Brain microvascular endothelial cell (primary cell): ENCODE measurements at places on chromosomes 4 and X.

- DNase-seq, result no peak
Observed at GRCh38 chr4:24674279-24674678, 89.9 kb upstream of the DHX15 start.

GRCh38 chr4:26854701-26855100 is 5.9 kb upstream of the STIM2 start:
- DNase-seq, result no peak

GRCh38 chr4:122914292-122914904 is 8.0 kb downstream of the NUDT6 start:
- no peak for DNase-seq

GRCh38 chr4:91909963-91910362 is 393.8 kb upstream of the GRID2 start:
- DNase-seq, result no peak

DNA sequence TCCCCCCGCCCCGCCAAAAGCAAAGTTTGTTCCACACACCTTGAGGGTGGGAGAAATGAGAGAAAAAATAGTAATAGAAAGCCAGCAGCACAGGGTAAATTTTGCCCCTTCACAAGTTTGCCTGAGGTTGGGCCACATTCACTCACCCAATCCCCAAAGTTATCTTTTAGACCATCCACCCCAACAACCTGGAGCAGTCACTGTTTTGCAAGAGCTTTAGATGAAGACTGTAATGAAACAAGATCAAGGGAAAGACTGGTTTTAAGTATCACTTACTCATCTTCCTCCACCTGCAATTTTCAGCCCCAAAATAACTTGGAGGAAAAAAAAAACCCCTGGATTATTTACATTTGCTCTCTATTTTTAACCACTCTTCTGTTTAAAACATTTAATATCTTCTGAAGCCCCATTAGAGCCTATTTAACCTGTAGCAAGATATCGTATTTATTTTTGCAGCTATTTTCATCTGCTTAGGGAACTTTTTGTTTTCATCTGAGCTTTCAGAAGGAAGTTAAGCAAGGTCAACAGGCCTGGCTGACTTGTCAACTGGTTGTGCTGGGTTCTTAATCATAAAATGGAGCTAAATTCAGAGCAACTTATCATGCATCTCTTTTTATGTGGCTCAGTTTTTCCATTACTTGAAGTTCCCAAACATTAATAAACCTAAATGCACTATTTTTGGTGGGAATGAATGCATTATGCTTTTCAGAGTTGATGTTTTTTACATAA is 24.6 kb upstream of the TBL1X start:
- DNase-seq, result no peak

- peak; percentile 47 for DNase-seq
Observed at GRCh38 chr4:164779811-164780216, 25.9 kb downstream of the SMIM31 start.

GRCh38 chrX:87621697-87622096 is 104.1 kb downstream of the KLHL4 start:
- DNase-seq, result peak; percentile 34

- DNase-seq, result peak; percentile 57
Observed at GRCh38 chrX:39309721-39310152, 508.5 kb downstream of the MID1IP1 start.

- DNase-seq, result no peak
Observed at GRCh38 chr4:110164856-110165255, 33.6 kb downstream of the ELOVL6 start.

- DNase-seq, result no peak
Observed at GRCh38 chr4:187415231-187415630, 580.3 kb upstream of the ZFP42 start.

- DNase-seq, result no peak
Observed at GRCh38 chr4:22921936-22922335, 229.2 kb downstream of the GBA3 start.

DNA sequence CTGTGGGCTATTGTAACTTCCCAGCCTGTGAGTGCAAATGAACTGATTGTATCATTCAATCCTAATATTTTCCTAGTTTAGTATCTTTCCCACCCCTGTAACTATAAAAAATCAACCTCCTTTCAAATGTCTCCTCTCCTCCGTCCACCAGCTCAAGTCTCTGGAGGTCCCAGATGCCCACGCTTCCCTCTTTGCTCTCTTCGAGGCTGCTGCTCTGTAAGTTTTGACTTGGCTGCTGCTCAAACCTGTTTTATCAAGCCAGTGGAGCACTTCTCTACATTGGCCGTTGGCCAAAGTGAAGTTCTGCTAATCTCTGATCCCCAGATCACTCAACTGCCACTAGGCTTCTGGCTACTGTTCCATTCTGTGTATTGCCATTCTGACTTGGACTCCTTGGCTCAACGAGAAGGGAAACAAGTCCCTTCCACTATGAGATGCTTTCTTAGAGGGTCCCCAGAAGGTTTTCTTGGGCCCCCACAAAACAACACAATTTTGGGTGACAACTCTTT is 60.7 kb upstream of the RAPGEF2 start:
- peak; percentile 17 for DNase-seq

DNA sequence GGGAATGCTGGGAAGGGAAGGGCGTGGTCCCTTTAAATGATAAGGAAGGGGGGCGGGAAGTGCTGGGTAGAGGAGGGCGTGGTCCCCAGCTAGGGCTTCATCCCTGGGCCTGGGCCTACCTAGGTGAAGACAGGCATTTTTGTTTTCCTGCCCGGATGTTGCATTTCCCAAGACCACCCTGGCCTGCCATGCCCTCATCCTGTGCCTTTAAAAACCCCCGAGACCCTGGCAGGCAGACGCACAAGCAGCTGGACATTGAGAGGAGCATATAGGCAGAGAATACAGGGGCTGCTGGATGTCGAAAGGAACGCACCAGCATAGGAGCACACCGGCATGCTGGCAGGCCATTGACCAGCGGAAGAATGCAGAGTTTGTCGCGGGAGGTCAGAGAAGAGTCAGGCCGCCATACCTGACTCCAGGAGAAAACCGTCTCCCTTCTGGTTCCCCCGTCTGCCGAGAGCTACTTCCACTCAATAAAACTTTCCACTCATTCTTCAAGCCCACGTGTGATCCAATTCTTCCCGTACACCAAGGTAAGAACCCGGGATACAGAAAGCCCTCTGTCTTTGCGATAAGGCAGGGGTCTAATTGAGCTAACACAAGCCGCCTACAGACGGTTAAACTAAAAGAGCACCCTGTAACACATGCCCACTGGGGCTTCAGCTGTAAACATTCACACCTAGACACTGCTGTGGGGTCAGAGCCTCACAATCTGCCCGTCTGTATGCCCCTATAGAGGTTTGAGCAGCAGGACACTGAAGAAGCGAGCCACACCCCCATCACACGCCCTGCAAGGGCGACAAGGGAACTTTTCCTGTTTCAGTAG is 2.9 kb upstream of the AGA start:
- no peak for DNase-seq

- DNase-seq, result no peak
Observed at GRCh38 chr4:41442810-41443209, 95.1 kb upstream of the LIMCH1 start.
